ENCODE measurements at places on chromosomes 11 and 22. TPM values are rescaled to one million over a fixed set of nuclear protein-coding genes. Genes with fewer than 3 reads are reported as not detected.

The CRYAB gene
- total RNA-seq = 19.6 TPM

The SCGB1D2 gene
- total RNA-seq = 0.56 TPM

- ATAC-seq = no peak
These were observed 8.8 kb downstream of the NPTXR start for GRCh38 chr22:38834991-38835390.

The PANX3 gene
- not detected for total RNA-seq

DNA sequence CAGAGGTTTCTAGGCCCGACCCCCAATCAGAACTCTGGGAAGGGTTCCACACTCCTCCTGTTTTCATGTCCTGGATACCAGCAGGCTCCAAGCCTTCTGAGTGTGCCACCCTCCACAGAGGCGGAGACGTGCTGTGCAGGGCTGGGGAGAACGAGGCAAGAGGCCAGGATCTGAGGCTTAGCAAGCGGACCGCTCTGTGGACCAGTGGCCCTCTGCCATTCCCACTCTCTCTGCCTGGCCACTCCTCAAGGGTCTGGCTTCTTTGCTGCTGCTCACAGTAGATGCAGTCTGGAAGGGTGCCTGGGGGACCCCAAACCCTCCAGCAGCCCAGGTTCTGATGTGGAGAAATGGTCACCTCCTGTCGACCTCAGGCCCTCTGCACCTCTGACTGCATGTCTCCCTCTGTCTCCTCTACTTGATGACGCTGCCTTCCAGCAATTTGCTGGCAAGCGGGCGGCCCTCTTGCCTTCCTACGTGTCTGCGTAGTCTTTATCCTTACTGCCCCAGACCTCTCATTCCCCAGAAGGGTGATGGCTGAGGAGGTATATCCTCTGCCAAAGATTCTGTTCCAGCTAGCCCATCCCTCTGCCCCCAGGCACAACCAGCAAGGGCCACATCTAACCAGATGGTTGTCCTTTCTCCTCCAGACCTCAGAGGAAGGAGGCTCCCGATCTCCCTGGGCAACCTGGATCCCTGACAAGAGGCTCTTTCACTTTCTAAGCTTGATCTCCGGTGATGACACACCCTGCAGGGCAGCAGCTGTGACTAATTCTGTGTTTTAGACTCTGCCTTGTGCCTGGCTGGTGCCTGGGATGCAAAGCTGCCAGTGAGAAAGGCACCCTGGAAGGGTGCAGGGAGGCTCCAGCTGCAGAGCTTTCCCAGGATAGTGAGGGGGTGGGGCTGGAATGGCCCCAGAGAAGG lies 87.3 kb downstream of the NAT10 start:
- peak; percentile 91 for ATAC-seq
